ENCODE measurements at places on chromosomes 2 and 18.

DNA sequence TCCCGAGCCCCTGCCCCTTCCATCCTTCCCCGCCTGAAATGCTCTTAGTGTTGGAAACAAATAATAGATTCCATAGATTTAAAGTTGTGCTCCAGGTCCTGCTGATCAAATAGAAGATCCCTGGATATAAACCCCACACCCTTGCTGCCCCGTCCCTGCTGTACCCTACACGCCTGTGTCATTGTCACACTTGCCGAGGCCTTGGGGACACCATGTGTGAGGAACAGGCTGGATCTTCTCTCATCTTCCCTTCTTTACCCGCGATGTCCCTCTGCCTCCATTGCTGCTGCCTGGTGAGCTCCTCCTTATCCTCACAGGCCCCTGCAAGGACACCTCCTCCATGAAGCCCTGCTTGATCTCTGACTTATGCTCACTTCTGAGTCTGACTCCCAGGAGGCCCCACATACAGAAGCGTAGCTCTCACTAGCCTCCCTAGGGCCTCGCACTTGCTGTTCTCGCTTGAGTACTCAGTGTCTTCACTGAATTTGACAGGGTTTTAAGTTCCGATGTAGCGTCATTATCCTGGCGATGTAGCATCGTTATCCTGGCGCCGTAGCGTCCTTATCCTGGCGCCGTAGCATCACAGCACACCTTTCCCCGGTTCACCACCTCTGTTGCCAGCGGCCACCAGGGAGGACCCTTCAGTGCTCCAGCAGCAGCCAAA lies 221.9 kb downstream of the NDUFA10 start:
- no peak for DNase-seq

- DNase-seq: no peak
Measured at GRCh38 chr2:187976986-187977333, 314.7 kb upstream of the GULP1 start.

- no peak for DNase-seq
Measured at GRCh38 chr2:134232461-134232860, 21.4 kb upstream of the MGAT5 start.

DNA sequence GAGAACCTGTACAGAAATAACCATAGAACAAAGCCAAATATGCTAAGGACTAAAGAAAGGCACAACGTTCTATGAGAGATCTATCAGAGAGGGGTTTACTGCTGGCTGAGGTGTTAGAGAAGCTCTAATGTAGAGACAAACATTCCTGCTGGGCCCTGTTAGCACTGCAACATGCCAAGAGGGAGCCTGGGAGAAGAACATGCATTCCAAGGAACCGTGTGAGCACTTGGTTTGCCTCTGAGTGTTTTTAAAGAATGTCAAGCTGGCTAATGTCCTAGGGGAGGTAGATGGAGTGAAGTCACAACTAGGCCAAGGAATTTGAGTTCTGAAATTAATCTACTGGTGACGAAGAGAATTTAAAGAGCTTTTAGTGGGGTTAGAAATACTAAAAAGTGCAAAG lies 384.3 kb upstream of the LYPD1 start:
- no peak for DNase-seq

DNA sequence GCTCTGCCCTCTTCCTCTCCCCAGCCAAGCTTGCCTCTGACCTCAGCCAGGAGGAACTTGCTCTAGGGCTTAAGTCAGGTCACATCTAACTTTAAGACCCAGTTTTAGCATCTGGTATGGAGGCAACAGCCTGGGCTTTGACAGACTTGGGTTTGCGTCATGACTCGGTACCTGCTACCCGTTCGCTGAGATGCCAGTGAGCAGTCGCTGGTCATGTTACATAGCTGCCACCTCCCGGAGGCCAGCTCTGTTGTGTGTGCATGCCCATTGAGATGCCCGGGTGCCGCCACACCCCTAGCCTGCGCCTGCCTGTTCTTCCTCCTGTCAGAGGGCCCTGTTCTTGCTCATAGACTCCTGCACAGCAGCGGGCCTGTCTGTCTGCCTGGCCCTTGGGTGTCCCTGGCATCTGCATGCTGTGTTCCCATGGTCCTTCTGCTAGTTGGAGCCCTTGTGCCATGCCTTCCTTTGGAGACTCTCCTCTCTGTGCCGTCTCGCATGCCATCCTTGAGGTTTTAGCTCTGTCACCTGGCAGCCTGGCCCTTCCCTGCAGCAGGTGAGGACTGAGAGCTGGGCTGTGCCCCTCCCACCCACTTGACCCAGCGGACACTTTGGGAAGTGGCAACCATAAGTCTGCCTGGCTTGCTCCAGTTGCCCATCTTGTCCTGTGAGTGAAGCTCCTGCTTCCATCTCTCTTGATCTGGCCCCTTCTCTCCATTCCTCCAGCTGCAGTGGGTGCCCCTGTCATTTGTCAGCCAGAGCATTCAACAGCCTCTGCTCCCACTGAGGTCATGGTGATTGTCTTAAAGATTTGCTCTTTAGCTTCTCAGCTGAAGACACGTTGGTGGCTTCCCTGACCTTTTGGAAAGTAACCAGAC lies 24.9 kb downstream of the ASAP2 start:
- no peak for DNase-seq

- DNase-seq: no peak
Measured at GRCh38 chr2:122081751-122082150, 326.3 kb downstream of the TSN start.

GRCh38 chr2:20599001-20599600 lies 51.8 kb downstream of the HS1BP3 start:
- no peak for DNase-seq

- DNase-seq: no peak
Measured at GRCh38 chr2:38598200-38598990, 4.3 kb downstream of the HNRNPLL start.

- DNase-seq: no peak
Measured at GRCh38 chr2:88196490-88197087, 26.4 kb downstream of the THNSL2 start.

DNA sequence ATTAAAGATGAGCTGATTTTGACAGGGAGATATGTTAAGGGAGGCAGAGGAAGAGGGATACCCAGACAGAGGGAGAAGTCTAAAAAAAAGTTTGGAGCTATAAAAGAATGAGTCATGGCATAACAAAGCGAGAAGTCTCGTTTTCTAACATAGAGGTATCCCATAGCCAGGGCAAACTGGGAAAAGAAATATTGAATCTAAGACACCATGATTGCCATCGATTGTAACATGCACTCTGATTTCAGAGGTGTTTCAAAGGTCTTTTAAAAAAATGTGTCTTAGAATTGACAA lies 110.7 kb downstream of the MDH1 start:
- no peak for DNase-seq

- DNase-seq: no peak
Measured at GRCh38 chr2:210536973-210537650, 19.3 kb upstream of the CPS1 start.

DNA sequence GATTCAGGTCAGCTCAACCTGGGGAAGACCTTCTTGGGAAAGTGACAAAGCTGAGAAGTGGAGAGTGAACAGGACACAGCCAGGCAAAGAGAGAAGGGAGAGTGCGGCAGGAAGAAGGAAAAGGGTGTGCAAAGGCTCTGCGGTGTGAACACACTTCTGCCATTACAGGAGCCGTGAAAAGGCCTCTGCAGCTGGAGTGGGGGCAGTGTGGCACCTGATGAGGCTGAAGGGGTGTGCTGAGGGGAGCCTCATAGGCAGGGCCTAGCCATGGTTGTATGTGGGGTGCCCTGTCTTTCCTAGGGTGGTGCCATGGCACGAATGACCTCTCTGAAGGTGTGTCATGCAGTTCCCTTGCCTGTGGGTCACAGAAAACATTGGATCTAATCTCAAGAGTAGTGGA lies 347.6 kb downstream of the CYRIA start:
- DNase-seq: no peak

DNA sequence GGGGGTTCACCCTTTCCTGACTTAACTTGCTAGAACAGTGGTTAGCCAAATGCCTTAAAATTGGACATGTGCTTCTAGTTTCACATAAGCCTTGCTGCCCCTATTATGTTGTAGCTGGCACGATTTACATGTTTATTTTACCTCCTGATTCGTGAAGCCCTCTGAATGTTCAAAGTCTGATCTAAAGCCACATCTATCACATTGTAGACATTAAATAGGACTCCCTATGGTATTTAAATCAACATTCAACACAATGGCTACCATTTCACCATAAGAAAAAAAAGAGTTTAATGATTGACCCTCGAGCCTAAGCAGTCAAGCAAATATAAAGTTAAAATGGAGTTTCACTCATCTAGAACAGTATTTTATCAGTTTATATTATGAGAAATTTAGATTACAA lies 151.5 kb downstream of the GULP1 start:
- DNase-seq: no peak

- DNase-seq: no peak
Measured at GRCh38 chr2:51511002-51511401, 479.1 kb upstream of the NRXN1 start.

DNA sequence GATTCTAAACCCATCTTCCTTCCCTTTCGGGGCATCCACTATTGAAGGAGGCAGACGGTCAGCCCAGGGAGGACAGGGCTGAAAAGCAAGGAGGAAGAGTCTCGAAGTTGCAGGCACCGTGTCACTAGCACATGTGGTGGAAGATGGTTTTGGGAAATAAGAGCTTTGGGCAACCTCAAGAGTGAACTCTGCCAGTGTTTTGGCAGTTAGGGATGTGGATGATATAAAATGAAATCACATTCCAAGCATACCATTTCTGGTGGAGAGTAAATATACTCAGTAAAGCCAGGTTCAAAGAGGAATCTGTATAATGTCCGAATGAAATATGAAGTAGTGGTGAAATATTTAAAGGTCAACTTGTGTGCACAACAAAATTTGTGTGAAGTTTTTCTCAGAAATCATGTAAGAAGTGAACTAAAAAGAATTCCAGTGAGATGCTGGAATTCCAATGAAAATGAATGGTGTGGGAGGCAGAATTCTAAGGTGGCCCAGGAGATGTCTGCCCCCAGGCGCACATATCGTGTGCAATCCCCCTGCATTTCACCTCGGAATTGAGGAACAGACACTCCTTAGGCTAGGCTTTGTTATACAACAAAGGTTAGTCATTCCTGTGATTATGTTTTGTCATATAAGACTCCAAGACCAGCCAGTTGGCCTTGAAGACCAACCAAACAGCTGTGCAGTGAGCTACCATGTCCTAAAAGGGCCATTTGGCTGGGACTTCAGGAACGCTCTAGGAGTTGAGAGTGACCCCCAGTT lies 147.1 kb downstream of the SH3BP4 start:
- DNase-seq: no peak

DNA sequence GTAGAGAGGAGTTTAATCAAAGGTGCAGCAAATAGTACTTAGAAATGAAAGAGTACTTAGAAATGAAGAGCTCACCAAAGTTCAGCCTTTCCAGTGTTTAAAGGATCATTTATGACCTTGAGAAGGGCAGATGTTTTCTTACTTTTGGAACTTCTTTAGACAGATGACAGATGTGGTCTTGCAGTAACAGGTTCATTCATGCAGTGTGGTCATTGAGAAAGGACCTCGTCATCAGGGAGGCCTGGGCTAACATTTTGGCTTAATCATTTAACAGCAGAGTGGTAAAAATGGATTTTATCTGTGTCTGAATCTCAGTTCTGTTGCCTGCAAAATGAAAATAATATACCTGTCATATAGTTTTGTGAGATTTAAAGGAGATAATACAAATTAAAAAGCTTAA lies 75.1 kb upstream of the NT5C1B start:
- DNase-seq: no peak

GRCh38 chr2:31765078-31765945 lies 184.6 kb upstream of the SRD5A2 start:
- no peak for DNase-seq

DNA sequence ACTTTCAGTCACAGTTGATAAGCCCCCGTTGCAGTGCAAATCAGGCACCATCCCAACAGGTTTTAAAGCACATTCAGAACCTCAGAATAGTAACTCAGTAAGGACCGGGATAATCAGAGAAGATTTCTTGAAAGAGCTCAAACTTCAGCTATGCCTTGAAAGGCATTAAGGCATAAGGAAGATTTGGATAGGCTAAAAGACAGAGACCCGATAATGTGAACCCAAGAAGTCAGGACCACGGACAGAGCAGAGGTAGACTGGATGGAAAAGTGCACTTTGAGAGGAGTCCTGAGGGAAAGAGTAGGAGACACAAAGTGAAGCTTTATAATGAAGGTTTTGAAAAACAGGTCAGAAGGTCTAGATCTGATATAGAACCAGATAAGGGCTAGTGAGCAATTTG lies 36.9 kb upstream of the KLF7 start:
- peak; percentile 39 for DNase-seq

GRCh38 chr18:32300914-32301313 lies 111.1 kb downstream of the MEP1B start:
- DNase-seq: no peak

- DNase-seq: no peak
Measured at GRCh38 chr2:43227830-43228281, 1.4 kb upstream of the ZFP36L2 start.

Data from thymus (tissue), 14 donors.